LoVo (cell line): ENCODE measurements at places on chromosomes 7 and 10.

GRCh38 chr7:140641524-140642195 lies 1.0 kb upstream of the DENND2A start:
- no peak for DNase-seq

- no peak for DNase-seq
These were observed 15.6 kb downstream of the KLHL7 start for GRCh38 chr7:23121165-23121564.

- peak; percentile 63 for DNase-seq
These were observed 2.2 kb downstream of the TRIL start for GRCh38 chr7:28955718-28956607.

DNA sequence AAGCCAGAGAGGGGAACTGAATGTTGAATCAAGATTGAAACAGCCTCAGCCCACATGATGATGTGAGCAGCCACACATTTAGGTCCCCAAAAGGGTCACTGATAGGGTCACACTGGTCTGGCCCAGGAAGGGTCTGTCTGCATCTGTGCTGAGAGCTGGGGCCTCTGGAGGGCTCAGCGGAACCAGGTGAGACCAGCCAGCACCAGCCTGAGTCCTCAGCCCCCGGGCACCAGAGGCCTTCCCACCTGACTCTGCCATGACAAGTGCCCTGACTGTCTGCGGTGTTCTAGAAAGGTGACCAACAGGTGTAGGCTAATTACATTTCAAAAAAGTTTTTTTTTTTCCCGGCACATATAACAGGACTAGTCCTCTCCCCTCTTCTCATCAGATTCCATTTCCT lies 76.2 kb downstream of the WDR11 start:
- DNase-seq: no peak

DNA sequence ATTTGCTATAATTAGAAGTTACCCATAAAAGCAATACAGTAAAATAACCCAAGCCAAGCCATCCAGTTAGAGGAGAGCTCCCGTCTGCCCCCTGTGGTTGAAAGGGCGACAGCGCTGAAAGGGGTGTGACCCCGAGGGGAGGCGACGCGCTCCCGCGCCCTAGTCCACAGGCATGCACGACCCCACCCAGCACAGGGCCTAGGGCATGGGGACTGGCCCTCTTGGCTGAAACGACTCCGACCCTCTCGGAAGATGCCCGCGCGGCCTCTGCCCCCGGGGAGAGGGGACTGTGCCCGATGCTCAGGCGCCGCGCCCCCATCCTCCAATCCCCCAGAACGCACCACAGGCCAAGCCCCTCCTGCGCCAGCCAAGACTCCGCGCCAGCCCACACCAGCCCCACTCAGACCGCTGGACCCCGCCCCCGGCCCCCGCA lies 64.0 kb downstream of the CSGALNACT2 start:
- DNase-seq: no peak

DNA sequence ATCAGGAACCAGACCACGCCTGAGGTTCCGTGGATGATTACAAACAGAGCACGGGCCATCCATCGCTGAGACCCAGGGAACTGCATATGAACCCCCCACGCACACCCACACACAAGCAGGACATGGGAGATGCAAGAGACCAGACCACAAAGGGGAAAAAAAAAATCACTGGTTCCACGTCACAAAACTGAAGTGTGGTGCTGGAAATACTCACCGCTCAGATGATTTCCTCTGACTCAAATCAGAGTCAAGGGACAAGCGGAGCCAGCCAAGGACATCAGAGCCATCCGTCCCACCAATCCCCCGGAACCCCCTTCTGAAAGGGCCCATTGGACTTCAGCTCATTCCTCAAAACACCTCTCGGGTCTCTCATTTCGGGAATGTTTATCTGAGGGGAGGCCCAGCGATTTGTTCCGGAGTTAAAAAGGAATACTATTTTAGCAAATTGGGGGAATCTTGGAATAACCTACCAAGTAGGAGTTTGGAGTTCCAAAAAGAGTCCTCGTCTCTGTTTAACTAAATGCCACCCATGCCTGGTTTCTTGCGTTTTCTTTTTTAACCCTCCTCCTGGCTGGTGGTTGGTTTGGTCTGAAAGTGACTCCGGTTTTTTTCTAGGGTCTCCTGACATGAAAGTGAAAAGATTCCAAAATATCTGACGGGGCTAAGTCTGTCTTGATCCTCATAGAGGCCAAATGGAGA lies 15.0 kb downstream of the SNX8 start:
- no peak for DNase-seq

- no peak for DNase-seq
These were observed 1.3 kb upstream of the SCD start for GRCh38 chr10:100345570-100346330.

GRCh38 chr10:5654218-5654755 lies 12.1 kb downstream of the ASB13 start:
- no peak for DNase-seq

DNA sequence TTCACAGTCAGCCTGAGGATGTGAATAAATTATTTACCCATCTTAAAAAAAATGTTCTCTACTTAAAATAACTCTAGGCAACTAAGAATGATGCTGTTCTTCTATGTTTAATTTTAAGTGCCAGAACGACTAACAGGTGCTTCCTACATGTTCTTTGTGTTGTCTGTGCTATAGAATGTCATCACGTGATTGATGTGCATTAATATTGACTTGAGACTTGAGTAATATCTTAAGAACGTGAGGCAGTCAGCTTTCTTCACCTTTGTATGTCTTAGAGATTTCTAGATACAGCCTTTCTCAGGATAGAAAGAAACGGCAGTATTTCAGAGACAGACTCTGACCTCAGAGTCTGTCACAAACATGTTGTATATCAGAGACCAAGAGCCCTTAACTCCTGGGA lies 274.6 kb downstream of the KCND2 start:
- no peak for DNase-seq

GRCh38 chr7:157955348-157955999 lies 618.7 kb downstream of the DNAJB6 start:
- DNase-seq: no peak

- DNase-seq: no peak
These were observed 716.2 kb downstream of the SUGCT start for GRCh38 chr7:40851001-40851400.

DNA sequence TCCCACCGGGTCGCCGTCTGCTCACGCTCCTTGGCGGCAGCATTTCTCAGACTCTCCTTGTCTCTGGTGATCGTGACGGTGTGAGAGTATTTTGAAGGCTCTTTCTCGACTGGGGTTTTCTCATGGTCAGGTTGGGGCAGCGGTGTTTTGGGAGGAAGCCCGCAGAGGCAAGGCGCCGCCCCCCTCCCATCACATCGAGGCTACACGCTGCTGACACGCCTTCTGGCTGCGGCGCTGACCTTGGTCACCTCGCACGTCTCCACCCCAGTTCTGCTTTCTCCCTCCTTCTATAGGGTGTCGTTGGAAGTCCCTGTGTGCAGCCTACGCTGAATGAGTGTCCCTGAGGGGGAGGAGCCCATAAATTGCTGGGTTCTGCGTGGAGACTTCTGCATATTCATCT lies 55.2 kb downstream of the GLRX3 start:
- DNase-seq: no peak

DNA sequence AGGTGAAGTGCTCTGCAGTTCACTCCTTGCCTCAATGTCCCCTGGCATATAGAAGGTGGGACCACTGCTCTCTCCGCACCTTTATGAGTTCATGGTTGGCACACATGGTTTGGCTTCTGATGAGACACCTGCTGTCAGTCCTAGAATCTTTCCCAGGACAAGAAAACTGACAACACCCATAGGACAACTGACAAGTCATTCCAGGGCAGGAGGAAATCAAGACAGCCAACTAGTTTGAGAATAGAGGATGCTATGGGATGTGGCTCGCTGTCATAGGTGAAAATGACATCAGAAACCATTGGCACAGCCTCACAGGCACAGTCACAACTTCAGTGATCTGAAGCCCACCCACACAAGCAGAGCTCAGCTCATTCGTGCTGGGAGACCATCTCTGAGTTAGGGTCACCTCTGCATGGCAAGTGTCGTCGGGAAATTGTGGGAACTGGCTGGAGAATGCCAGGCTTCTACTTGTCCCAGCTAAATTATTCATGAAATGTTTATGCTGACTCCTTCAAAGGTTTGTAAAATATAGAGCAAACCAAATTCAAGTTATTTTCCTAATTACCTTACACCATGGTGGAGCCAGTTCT lies 762.4 kb downstream of the GRID1 start:
- no peak for DNase-seq

DNA sequence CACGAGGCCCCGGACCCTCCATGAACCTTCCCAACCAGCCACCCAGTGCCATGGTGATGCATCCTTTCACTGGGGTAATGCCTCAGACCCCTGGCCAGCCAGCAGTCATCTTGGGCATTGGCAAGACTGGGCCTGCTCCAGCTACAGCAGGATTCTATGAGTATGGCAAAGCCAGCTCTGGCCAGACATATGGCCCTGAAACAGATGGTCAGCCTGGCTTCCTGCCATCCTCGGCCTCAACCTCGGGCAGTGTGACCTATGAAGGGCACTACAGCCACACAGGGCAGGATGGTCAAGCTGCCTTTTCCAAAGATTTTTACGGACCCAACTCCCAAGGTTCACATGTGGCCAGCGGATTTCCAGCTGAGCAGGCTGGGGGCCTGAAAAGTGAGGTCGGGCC lies 90.6 kb upstream of the PDCD4 start:
- DNase-seq: no peak

DNA sequence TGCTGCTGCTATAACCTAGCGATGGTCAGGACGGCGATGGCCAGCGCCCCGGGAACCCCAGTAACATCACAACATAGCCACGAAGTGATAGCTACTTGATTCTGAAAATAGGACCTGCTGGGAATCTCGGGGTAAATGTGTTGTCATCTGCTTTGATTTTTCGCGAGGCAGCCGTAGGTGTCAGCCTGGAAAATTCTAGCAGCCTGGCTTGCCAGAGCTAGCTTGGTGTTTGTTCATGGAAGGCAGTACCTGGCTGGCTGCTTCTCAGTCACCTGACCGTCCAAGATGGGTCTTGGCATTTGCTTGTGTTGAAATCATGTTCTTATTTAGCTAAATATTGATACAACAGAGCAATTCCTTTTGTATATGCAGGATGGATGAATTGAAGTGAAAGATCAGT lies 82.4 kb upstream of the BTBD16 start:
- DNase-seq: no peak

- DNase-seq: no peak
These were observed 629.0 kb upstream of the MBL2 start for GRCh38 chr10:53401536-53401935.

DNA sequence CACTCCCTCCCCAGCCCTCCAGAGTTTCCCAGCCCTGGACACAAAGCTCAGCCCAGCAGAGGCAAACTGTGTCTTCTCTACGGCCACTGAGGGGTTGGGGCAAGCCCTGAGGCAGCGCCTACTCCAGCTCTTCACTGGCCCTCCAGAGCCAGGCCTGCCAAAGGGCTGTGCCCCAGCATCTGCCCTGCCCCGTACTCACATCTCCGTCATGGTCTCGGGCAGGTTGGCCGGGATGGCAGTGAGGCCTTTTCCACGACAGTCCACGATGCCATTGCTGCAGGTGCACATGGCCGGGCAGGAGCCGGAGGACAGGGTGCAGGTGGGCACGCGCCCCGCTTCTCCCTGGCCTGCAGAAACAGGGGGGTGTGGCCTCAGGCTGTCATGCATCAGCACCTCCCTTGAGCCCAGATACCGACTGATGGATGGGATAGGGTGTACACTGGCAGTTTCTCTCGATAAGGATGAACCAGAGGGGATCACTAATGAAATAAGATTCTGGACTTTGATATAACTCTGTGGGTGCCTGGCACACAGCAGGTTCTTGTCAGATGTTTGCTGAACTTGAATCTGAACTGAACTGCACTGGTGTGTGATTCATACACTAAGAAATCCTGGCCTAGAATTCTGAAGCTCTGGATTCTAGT lies 125.2 kb downstream of the SLIT1 start:
- DNase-seq: no peak

DNA sequence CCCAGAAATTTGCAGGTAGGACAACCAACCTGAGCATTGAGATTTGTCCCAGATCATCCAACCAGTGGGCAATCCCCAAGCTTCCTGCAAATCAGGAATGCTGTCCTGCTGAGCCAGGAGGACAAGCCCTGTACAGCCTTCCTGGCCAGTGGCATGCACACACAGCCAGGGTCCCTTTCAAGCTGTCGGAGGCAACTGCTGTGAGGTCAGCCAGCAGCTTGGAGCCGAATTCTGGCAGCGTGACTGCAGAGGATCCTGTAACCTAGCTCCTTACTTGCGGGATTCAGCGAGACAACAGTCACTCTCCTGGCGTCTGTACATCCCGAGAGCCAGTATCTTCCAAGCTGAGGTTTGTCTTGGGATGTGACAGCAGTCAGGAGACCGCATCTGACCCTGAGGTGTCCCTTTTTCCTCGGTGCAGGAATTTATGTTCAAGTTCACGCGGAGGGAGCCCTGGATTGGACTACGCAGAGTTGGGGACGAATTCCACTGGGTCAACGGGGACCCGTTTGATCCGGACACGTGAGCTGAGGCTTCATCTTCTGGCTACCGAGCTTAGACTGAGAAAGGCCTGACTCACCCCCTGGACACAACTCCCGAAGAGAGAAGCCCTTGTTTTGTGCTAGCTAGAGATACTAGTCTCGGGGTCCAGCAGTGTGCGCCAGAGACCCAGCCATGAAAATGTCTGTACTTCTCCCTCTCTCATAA lies 18.3 kb downstream of the CLEC2L start:
- DNase-seq: no peak

DNA sequence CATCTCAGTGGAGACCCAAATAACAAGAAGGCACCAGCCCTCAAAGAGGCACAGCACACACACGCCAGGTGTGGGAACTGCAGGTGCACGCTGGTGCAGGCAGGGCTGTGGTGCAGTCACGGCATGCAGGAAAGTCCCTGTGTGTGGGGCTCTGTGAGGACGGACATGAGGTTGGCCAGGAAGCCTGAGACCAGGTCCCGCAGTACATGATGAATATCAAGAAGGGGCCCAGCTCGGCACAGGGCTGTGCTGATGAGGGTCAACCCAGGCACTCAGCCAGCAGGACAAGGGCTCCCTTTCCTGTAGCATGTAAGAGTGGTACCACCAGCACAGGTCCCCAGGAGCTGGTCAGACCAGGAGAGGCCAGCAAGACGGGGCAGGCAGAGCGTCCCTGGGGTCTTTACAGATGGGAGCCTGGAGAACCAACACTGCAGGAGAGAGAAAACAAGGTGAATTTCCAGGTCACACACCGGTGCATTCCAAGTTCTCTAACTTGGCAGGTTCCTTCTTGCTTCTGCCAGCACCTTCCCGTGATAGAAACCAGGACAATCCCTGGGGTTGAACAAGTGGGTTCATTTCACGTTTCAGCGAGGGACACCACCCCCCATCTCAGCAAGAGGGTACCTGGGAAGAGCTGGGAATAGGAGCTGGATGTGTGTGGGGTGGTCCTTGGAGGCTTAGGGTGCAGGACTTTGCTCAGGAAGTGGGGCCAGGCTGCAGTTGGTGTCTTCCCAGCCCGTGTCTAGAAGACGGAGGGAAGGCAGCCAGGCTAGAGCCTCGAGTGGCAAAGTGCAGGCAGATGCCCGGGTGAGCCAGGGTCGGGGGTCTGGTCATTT lies 244.8 kb upstream of the TCERG1L start:
- DNase-seq: no peak

GRCh38 chr10:116265686-116266085 lies 7.3 kb downstream of the GFRA1 start:
- no peak for DNase-seq
